PC-3 (cell line): ENCODE measurements at places on chromosomes 3 and 15. TPM values are rescaled to one million over a fixed set of nuclear protein-coding genes. Genes with fewer than 3 reads are reported as not detected.

Gene TGM4
- 0.46 and 1.2 TPM in 2 replicates for total RNA-seq

Gene IQCB1
- total RNA-seq, result 29.0 and 29.3 TPM in 2 replicates

Gene CASR
- total RNA-seq, result not detected in 2 replicates

Gene ADCY5
- total RNA-seq, result not detected in 2 replicates

Gene HIGD2B
- total RNA-seq, result 0.11 TPM in 1 of 2 replicates, not detected in the other

Gene SERPINI2
- not detected in 2 replicates for total RNA-seq

Gene BNC1
- 0.92 and 2.4 TPM in 2 replicates for total RNA-seq

Gene LRRC34
- 1.8 and 3.8 TPM in 2 replicates for total RNA-seq

Gene TRAIP
- 21.6 and 27.8 TPM in 2 replicates for total RNA-seq

Gene CRELD1
- total RNA-seq, result 22.0 and 28.3 TPM in 2 replicates

Gene AQP9
- 0.12 TPM in 1 of 2 replicates, not detected in the other for total RNA-seq

Gene MYL3
- not detected in 2 replicates for total RNA-seq

Gene SI
- not detected in 2 replicates for total RNA-seq

Gene KIF7
- total RNA-seq, result 18.8 and 27.2 TPM in 2 replicates

Gene MGLL
- 38.7 and 40.1 TPM in 2 replicates for total RNA-seq

Gene SLCO3A1
- 0.07 and 0.35 TPM in 2 replicates for total RNA-seq

Gene CYP8B1
- not detected in 2 replicates for total RNA-seq

Gene ERICH6
- not detected in 2 replicates for total RNA-seq

Gene RIOX2
- total RNA-seq, result 31.0 and 46.4 TPM in 2 replicates

Gene TM4SF1
- 408 and 535 TPM in 2 replicates for total RNA-seq

Gene SHISA5
- 159 and 164 TPM in 2 replicates for total RNA-seq

Gene ASB14
- total RNA-seq, result not detected in 2 replicates

Gene SYNPR
- not detected in 2 replicates for total RNA-seq

Gene C2CD4A
- total RNA-seq, result 0.11 and 0.52 TPM in 2 replicates

Gene GRK7
- 0.12 TPM in 1 of 2 replicates, not detected in the other for total RNA-seq

Gene SCAANT1
- not detected in 2 replicates for total RNA-seq

Gene FSTL1
- total RNA-seq, result 178 and 185 TPM in 2 replicates

Gene PTH1R
- not detected in 2 replicates for total RNA-seq

Gene TRMT10C
- total RNA-seq, result 31.7 and 35.2 TPM in 2 replicates

Gene PLSCR5
- total RNA-seq, result not detected in 2 replicates

Gene RFT1
- 21.1 and 24.6 TPM in 2 replicates for total RNA-seq

Gene C2CD4B
- total RNA-seq, result not detected in 2 replicates

Gene ITIH1
- not detected in 2 replicates for total RNA-seq

Gene PRSS50
- total RNA-seq, result not detected in 2 replicates

Gene LRRC31
- 0.04 TPM in 1 of 2 replicates, not detected in the other for total RNA-seq

Gene CCDC9B
- total RNA-seq, result 56.1 and 101 TPM in 2 replicates

Gene MAPKAPK3
- total RNA-seq, result 142 and 174 TPM in 2 replicates

Gene CNTN6
- not detected in 2 replicates for total RNA-seq
